ENCODE measurements at places on chromosomes 6 and 20.

GRCh38 chr20:9500121-9500520 is 14.3 kb upstream of the LAMP5 start:
- no peak for DNase-seq

GRCh38 chr20:4853757-4854560 is 132.2 kb downstream of the PRND start:
- no peak for DNase-seq

DNA sequence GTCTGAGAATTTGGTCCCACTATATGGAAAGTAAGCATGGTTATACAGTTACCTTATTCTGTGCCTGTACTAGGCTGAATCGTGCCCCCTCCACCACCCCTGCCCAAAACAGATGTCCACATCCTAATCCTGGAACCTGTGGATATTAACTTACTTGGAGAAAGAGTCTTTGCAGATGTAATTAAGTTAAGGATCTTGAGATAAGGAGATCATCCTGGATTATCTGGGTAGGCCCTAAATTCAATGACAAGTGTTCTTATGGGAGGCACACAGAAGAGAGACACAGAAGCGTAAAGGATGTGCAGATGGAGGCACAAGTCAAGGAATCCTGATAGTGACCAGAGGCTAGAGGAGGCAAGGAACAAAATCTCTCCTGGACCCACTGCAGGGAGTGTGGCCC is 116.7 kb upstream of the MAN1A1 start:
- no peak for DNase-seq

- DNase-seq: no peak
Observed at GRCh38 chr6:84018453-84019061, 15.0 kb upstream of the MRAP2 start.

DNA sequence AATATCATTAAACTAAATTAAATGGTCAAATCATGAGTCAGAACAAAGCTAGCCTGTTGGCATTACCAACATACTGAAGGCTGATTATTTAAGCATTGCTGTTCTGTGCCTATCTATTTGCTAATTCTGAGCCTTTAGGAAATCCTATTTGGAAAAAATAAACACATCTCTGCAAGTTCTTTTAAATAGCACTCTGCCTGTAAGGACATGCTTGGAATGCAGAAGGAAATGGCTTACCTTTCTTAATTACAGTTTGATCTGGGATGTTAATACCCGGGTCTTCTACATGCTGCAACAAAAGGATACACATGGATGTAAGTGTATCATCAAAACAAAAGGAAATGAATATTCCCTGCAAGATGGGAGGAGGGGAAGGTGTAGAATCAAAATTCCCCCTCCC is 8.3 kb downstream of the TFAP2A start:
- DNase-seq: no peak

- no peak for DNase-seq
Observed at GRCh38 chr6:90406142-90406794, 109.6 kb upstream of the BACH2 start.

- DNase-seq: no peak
Observed at GRCh38 chr20:64280460-64280843, 24.9 kb downstream of the PCMTD2 start.

DNA sequence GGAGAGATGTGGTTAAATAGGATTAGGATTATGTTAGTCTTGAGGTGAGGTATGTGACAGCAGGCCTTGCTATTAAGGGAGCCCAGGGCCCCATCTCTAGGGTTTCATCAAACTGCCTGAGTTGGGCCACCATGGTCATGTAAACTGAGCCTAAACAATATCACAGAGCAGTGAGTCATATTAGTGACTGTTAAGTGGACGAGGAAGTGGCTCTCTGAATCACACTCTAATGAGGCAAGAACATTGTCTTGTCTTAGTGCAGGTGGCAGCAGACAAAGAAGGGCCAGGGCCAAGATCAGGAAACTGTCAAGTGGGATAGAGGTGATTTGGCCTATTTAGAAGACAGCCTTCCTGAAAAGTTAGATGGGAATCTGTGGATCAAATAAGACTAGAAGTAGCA is 23.1 kb downstream of the ENPP3 start:
- no peak for DNase-seq

GRCh38 chr6:102619585-102619984 is 1226.1 kb downstream of the GRIK2 start:
- no peak for DNase-seq

GRCh38 chr6:144332177-144332576 is 47.0 kb downstream of the UTRN start:
- DNase-seq: no peak

- DNase-seq: no peak
Observed at GRCh38 chr6:30192076-30192475, 21.1 kb downstream of the TRIM26 start.

DNA sequence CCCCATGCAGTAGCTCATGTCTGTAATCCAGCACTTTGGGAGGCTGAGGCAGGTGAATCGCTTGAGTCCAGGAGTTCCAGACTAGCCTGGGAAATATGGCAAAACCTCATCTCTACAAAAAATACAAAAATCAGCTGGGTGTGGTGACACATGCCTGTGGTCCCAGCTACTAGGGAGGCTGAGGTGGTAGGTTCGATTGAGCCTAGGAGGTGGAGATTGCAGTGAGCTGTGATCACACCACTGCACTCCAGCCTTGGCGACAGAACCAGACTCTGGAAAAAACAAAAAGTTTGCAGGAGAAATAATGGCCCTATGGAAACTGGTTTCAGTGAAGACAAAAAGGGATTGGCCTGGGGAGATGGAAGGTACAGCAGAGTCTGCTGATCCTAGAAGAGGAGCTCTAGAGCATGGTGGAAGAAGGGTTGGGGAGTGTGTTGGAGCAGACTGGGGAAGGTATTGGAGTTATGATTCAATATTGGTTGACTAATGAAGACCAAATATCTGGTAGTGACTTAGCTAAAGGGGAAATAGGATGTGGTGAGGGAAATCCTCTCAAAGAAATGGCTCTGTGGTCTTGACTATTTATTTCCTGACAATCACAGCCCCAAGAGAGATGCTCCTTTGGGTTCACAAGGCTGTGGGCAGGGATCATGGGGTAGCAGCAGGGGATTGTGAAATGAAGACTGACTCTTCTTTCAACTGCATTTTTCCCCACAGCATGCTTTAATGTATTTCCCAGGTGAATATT is 281.9 kb downstream of the UTRN start:
- no peak for DNase-seq

GRCh38 chr6:163414946-163415619 is 565 bp downstream of the QKI start:
- DNase-seq: no peak

DNA sequence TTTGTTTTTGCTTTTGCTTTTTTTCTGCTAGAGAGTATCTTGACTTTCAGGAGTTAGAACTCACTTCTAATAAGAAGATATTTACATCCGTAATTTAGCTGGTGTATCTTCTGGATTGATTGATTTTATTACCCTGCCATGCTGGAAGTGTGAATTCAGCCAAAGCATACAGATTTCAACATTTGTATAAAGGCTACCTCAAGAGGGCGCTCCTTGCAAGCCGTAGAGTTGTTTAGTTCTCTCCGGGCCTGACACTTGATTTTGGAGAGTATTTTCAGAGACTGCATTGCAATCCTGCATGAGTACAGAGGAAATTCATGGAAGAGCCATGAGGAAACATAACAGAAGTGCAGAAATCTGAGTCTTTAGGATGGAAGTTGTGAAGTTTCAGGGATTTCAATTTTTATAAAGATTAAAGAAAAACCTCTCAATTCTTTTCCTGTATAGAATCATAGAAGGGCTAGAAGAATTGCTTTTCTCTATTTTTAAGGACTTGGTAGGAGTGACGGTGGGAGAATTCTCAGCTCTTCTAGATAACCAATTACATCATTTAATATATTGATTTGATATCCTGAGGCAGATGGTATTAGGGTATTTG is 66.7 kb upstream of the TIAM2 start:
- DNase-seq: peak; percentile 7

- DNase-seq: no peak
Observed at GRCh38 chr6:164296411-164296810, 881.9 kb downstream of the QKI start.

GRCh38 chr6:104305206-104305605 is 554.5 kb downstream of the HACE1 start:
- DNase-seq: no peak

- no peak for DNase-seq
Observed at GRCh38 chr6:147287869-147288271, 83.7 kb downstream of the STXBP5 start.

DNA sequence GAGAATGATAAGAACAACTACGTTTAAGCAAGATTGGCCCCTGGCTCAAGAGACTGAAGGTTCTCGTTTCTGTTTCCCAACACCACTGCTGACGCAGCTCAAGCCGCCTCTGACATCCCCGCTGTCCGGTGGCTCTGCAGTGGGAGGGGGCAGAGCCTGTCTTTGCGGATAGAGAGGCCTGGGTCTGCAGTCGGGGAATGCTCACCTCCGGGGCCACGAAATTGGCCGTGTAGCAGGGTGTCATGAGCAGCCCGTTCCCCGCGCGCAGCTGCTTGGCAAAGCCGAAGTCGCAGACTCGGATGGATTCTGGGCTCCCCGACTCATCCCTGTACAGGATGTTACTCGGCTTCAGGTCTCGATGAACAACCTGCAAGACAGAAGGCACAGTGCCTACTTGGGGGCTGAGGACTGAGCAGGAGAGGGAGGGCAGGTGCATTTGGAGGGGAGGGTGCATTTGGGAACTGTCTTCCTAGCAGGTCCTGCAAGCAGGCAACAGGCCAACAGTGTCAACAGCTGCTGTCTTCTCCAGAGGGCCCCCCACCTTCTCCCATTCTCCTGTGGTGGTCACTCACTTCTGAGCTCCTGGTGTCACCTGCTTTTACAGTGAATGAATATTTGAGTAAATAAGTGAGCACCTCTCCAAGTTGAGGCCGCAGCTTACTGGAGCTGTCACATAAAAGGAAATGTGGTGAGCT is 40.5 kb upstream of the MPC1 start:
- DNase-seq: no peak

GRCh38 chr6:37990762-37991525 is 171.4 kb downstream of the ZFAND3 start:
- no peak for DNase-seq

DNA sequence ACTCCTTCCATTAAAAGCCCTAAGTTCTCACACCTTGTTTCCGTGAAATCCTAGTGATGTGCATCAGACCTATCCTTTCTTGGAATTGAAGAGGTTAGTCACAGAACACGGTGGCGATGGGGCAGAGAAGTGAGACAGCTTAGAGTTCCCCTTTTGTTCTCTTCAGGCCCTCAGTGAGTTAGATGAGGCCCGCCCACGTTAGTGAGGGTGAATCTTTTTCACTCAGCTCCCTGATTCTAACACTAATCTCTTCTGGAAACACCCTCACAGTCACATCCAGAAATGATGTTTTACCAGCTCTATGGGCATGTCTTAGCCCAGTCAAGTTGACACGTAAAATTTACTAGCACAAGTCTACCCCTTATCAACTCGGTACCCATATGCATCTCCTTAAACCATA is 172.7 kb upstream of the NOX3 start:
- no peak for DNase-seq

GRCh38 chr6:38489951-38490350 is 149.8 kb downstream of the BTBD9 start:
- no peak for DNase-seq

GRCh38 chr20:48679599-48679998 is 148.2 kb downstream of the PREX1 start:
- no peak for DNase-seq

DNA sequence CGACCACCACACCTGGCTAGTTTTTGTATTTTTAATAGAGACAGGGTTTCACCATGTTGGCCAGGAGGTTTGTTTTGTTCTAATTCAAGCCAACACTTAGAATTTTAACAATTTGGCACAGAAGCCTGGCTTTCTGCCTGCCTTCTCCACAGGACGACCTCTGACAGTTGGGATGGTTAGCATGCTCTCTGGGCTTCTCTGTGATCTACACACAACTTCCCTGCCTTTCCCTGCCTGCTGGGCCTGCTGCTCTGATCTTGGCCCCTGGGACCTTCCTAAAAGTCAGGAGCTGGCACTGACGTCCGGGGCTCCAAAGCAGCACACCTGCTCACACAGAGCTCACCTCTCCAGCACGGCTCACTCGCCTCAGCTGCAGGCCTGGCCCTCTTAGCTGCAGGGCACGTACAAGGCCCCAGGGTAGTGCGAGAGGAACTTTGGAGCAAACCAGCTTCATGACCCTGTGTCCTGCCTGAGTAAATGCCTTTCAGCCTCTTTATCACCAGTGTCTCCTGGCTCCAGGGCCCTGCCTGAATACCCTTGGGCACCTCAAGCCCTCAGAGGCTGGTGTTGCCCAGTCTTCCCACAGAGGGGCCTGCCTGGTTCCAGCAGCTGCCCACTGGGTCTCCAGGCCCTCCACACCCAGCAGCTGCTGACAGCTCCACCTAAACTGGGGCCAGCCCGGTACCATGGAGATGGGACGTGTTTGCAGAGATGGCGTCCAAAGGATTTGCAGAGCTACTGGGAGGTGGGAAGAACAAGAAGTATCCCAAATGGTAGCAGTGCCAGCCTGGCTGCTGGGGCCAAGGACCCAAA is 96.0 kb downstream of the PSMB1 start:
- no peak for DNase-seq

GRCh38 chr20:47792021-47792618 is 6.8 kb upstream of the SULF2 start:
- peak; percentile 73 for DNase-seq

- no peak for DNase-seq
Observed at GRCh38 chr20:50303573-50304500, 113.2 kb downstream of the CEBPB start.

DNA sequence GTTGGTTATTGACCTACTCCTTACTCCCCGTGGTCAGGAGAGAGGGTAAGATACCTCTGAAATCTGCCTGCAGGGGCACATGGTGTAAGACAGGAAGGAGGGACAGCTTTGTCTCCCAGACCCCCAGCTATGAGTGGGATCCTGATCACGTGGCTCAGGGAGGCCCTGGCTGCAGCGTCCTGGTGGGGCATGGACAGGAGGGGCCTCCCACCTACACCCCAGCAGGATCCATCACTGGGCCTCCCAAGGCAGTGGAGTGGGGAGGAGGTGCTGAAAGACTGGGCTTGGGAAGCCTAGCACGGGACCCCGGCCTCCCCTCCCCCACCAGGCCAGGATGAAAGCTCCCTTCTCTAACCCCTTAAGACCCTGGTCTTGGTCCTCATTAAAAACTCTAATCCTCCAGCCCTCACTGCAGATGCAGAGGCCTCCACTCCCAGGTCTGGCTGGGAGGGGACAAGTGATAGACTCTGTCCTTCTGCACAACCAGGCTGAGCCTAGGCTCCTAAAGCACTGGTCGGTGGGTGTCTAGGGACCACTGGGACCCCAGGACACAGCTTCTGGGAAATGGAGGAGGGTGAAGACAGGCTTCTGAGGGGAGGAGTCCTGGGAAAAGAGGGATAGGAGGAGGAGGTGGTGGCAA is 29.6 kb upstream of the VEGFA start:
- no peak for DNase-seq
